ENCODE measurements at places on chromosomes 2 and 18.

DNA sequence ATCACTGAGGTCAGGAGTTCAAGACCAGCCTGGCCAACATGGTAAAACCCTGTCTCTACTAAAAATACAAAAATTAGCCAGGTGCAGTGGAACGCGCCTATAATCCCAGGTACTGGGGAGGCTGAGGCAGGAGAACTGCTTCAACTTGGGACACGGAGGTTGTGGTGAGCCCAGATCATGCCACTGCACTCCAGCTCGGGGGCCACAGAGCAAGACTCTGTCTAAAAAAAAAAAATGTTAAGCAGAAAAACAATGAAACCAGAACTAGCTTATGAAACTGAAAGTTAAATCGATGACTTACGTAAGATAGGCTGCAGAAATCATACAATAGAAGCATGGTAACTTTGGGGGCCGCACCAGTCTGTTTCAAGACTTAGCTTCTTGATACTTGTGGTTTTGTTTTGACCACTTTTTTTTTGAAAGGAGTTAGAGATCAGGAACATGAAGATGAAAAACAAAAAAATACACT is 6.2 kb upstream of the GPR155 start:
- no peak for DNase-seq

GRCh38 chr2:232628466-232629128 is 4.8 kb upstream of the EFHD1 start:
- no peak for DNase-seq

DNA sequence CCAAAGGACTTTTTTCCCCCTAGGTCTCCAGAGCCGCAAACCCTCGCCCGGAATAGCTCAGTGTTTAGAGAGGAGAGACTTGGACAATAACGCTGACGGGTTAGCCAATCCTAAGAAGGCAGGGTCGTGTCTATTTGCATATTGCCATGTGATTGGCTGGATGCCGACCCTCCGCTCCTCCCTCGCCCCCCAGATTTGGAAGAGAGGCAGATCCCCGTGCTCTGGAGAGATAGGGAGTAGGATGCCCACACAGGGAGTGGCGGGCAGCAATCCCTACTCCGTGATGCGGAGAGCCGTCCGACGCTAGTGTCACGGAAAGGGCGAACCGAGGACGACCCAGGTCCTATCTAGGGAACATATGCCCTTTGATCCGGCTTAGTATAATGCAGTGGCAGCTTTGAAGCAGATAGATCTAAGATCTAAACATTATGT is 1.4 kb downstream of the WNT6 start:
- DNase-seq, result peak; percentile 62

DNA sequence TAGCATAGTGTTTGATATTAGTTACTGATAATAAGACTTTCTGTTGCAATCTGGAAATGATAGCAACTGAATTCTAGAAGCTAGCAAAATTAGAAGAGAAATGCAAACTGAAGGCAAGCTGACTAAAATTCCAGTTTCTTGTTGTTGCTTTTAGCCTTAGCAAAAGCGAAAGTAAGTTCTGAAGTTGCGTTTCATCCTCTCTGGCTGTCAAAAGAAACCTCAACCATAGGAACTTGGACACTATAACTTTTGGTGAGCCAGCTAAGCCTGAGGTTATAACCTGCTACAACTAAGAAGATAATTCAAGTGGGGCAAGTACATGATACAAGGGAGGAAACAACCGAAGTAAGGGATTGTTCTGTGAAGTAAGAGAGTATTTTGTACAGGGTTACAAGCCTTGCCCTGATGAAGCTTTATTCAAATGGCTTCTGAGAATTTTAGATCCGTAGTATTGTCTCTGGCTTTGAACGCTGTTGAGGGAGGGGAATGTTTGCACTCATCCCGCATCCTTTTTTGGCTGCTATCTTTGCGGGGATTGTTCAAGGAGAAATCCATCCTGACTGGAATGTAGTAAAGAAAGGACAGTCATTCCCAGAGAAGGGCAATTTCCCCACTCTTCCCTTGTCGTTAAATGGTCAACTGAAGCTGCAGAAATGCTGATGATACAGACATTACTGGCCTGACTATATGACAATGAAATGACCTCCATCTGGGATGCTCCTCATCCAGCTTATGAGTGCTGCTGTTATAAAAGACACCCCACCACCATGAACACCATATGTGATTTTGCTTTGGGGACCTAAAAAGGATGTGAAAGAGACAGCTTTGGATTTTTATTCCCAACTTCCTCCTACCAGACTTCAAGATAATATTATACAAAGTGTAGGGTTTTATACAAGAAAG is 7.0 kb upstream of the TMX3 start:
- DNase-seq, result no peak

DNA sequence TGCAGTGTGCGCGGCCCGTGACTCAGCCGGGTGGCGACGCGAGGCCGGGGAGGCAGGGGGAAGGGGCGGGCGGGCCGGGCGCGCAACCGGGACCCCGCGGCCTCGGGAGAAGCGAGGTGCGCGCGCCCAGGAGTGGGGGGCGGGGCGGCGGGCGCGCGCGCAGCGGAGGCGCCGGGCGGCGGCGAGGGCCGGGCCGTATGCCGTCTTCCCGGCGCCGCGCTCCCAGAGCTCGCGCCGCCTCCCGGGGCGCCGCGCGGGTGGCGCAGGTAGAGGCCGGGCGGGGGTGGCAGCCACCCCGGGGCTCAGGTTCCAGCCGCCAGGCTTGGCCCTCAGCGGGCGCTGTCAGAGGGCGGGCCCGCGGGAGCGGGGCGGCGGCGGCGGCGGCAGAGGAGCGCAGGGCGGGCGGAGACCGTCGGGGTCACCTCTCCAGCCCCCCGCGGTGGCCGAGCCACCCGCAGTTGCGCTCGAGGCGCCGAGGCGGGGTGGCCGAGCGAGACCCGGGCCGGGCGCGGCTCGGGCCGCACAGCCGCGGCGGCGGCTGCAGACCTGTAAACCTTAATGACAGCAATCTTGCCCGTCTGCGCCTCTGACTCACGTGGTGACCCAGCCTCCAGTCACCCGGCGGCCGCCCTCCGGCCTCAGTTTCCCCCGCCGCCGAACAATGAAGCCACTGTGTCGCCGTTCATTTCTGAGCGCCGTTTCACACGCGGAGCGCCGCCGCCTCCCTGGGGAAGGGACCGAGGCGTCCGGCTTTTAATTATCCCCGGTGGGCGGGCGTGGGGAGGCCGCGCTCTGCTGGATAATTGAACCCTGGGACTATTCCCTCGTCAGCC is 25.3 kb upstream of the SMAD7 start:
- peak; percentile 36 for DNase-seq

DNA sequence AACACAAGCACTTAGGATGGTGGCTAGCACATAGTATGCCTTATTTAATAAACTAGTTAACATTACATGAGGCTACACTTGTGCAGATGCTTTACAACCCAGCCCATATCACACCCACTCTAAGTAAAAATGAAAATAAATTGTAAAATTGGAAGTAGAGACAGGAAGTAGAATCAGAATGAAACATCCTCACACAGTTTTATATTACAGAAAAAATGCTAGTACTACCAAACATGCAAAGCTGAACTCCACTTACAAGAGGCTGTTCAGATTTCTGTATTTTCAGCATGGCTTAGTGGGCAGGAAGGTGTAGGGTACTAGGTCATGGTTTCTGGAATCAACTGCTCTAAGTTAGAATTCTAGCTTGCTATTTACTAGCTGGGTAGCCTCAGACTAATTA is 18.2 kb upstream of the CRIM1 start:
- no peak for DNase-seq

DNA sequence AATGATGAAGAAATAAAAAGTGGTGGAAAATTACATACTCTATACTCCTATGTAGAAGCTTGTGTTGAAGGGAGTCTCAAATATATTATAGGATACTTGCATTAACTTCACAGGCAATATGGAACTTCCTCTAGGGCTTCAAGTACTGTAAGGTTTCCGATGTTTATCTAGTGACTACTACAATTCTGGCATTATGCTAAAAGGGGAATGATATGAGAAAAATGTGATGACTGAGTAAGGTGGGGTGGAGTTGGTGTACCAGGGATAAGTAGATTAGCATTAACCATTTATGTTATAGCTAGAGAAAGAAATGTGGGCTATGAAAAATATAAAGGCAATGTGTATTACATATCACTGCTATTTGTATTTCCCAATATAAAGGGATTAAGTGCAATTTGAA is 229.5 kb downstream of the DCC start:
- no peak for DNase-seq

DNA sequence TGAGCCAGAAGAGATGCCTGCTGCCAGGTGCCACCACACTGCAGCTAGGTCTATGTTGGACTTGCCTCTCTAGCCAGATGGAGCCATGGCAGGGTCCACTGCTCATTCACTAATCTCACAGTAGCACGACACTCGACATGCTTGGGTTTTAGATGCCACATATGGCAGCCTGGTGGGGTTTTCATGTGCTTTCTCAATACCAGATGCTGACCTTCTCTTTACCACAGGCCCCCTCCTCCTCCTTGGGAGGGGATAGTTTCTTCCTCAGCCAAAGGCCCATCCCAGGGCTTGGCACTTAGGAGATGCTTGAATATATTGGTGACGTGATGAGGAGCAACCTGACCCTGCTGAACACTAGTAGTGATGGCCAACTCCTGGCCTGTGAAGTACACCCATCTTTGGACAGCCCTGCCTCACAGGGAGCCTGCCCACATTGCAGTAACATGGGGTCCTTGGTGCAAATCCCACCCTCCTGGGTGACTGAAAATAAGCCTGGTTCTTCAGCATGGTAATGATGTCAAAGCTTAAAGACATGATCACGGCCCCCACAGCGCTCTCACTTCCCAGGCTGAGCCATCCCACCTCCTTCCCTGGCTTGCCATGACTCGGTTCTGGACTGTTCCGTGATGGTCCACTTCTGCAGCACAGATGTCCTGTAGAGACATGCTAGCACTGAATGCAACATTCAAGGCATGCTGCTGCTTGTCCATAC is 227.5 kb downstream of the SH3RF3 start:
- no peak for DNase-seq

- DNase-seq, result no peak
These were observed 69.1 kb downstream of the COA5 start for GRCh38 chr2:98539056-98539735.

GRCh38 chr2:157800838-157801495 is 75.2 kb downstream of the ACVR1 start:
- DNase-seq, result no peak

DNA sequence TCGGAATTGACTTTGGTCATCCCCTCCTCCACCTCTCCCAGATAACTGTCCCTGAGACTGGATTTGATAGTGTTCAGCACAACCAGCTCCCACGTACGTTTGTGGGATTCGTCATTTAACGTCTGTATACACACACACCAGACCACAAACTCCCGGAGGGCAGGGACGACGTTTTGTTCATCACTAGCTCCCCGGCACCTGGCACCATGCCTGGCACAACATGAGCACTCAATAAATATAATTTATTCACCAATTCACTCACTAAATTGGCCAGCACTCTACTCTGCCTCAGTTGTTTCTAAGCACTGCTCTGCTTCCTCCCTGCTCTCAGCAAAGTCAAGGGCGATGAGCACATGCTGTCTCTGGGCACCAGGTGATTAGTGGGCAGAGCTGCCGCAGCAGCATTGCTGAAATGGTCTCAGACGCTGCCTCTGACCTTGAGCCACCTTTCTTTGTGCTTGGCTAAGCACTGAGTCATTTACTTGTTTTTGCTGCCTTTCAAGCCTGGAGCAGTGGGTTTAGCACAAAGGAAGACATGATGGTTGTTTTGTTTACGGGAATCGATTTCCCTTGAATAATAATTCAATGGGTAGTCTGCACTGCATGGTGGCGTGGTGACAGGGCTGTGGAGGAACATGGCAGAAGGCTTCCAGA is 19.3 kb upstream of the LOXHD1 start:
- DNase-seq, result no peak

DNA sequence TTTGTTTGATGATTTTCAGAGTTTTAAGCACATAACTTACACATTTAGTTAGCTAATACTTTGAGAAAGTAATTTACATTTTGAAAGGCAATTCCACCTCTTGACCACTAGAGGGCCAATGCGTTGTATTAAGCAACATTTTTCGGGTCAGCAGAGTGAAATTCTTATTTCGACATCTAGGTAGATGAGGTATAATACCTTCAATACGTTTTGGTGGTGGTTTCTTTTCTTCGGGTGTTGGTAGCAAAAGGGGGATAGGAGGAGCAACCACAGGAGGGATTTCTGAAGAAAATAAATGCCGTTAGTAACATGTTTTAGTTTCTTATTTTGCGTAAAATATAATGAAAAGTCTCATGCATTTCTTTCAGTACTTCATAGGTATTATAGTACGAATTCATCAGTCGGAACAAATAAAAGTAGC is 106.3 kb downstream of the TTN start:
- no peak for DNase-seq

DNA sequence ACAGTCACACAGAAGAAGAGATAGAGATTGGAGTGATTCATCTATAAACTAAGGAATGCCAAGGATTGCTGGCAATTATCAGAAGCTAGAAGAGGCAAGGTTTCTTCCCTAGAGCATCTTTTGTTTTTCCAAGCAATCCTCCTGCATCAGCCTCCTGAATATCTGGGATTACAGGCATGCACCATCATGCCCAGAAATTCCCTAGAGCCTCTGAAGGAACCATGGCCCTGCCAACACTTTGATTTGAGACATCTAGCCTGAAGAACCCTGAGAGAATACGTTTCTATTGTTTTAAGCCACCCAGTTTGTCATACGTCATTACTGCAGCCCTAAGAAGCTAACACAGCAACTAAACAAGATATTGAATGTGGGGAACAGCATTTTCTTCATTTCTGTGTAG is 525.0 kb downstream of the ERBB4 start:
- DNase-seq, result no peak

GRCh38 chr2:173567493-173567892 is 212.8 kb downstream of the CDCA7 start:
- DNase-seq, result no peak

GRCh38 chr2:150997066-150997465 is 264.6 kb downstream of the RBM43 start:
- DNase-seq, result no peak

DNA sequence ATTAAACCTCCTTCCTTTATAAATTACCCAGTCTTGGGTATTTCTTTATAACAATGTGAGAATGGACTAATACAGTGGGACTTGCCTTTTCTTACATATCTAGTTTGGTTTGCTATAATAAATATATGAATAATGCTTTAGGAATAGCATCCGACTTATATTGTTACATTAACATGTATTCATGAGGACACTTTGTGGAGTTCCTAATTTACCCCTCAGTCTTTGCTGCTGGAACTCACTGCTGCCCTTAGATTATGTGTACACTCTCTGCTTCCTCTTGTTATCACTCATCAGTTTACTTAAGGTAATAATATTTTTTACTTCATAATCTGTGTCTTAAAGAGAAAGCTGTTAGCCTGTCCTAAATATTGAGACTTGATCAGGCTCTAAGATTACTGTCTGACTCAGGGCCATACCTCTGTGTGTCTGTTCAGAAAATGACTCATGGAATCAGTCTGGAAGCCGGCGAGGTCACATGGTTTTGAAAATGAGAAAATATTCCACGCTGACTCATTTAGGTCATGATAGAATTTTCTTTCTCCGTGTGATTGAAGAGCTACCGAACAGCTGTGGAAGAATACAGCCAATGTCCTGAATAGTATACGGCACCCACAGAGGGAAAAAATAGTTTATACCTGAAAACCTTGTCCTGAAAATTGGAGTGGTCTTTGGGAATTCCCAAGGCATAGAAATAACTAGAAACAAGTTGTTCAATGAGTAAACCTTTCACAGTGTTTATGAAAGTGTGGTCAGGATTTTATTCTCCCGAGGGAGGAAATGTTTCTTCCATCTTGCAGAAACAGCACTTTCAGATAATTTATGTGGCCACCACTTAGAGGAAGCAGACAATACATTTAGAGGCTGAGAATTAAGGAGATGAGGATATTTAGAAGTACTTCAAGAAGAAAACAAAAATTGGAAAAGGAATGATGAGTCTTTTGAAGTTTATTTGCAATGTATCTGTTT is 156.4 kb downstream of the DSEL start:
- no peak for DNase-seq

- DNase-seq, result no peak
These were observed 43.1 kb upstream of the SELENOI start for GRCh38 chr2:26302846-26303245.
